ENCODE measurements at places on chromosomes 4 and X. TPM values are rescaled to one million over a fixed set of nuclear protein-coding genes. Genes with fewer than 3 reads are reported as not detected.

DNA sequence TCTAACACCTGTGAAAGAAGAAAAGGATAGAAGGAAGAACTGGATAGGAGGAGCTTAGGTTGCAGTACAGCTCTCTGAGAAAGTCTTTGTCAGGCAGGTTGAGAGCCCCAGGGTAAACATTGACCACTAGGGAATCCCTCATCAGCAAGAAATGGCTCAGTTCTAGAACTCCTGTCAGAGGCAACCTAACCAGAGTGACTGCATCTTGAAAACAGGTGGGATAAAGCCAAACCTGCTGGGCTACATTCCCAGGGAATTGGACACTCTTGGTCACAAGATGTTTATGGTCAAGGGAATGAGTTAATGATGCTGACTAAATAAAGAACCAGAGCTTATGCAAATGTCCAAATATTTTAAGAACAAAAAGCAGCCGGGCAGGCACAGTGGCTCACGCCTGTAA, 108.3 kb upstream of the MED14 start:
- peaks cover 6% of the 10 kb centered on the region for H3K36me3 ChIP-seq
- H3K4me1 ChIP-seq, result no peaks in the 10 kb centered on the region
- H3K27me3 ChIP-seq, result peaks cover 12% of the 10 kb centered on the region
- no peak overlapping the region for H3K4me3 ChIP-seq

GRCh38 chrX:31435592-31435991, 363.8 kb upstream of the FTHL17 start:
- H3K4me1 ChIP-seq, result no peaks in the 10 kb centered on the region
- no peaks in the 10 kb centered on the region for H3K27me3 ChIP-seq
- no peak for DNase-seq
- no peak overlapping the region for H3K27ac ChIP-seq

GRCh38 chr4:64272432-64272831, 136.8 kb downstream of the TECRL start:
- H3K27me3 ChIP-seq, result no peaks in the 10 kb centered on the region
- H3K36me3 ChIP-seq, result no peaks in the 10 kb centered on the region
- no peak overlapping the region for H3K4me3 ChIP-seq
- no peaks in the 10 kb centered on the region for H3K4me1 ChIP-seq

RNF212 gene
- 1.2 TPM for total RNA-seq

MUC7 gene
- total RNA-seq, result not detected

GRCh38 chrX:105098812-105099211, 121.7 kb downstream of the TEX13A start:
- no peak for DNase-seq
- no peak overlapping the region for H3K4me3 ChIP-seq
- H3K27ac ChIP-seq, result no peak overlapping the region
- no peaks in the 10 kb centered on the region for H3K27me3 ChIP-seq
- no peaks in the 10 kb centered on the region for H3K36me3 ChIP-seq

DNA sequence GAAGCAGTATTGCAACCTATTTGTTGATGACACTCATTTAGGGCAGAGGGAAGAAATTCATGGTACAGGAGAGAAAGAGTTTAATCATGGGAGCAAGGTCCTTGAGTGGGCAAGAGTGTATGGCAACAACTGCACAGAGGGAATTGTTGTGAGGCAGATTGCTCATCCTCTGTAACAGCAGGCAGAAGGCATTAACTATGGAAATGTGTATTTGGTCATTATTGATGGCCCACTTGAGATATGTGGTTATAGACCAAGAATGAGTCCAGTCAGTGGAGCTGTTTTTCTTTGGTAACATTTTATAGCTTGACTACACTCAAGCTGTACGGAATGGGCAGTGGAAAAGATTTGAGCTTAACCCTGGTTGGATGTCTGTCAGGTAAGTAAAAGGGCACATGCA, 15.9 kb downstream of the PLRG1 start:
- no peaks in the 10 kb centered on the region for H3K4me1 ChIP-seq
- no peak overlapping the region for H3K27ac ChIP-seq
- DNase-seq, result no peak
- H3K27me3 ChIP-seq, result no peaks in the 10 kb centered on the region
- H3K36me3 ChIP-seq, result peaks cover 19% of the 10 kb centered on the region
- H3K4me3 ChIP-seq, result no peak overlapping the region

- H3K4me1 ChIP-seq, result peaks cover 40% of the 10 kb centered on the region
- H3K36me3 ChIP-seq, result peaks cover 25% of the 10 kb centered on the region
- no peaks in the 10 kb centered on the region for H3K27me3 ChIP-seq
- peak overlapping the region; percentile 93 for H3K4me3 ChIP-seq
- peak overlapping the region; percentile 93 for H3K27ac ChIP-seq
Observed at GRCh38 chrX:48520455-48520854, 1.2 kb upstream of the EBP start.

TMSB15B gene
- 9.3 TPM for total RNA-seq

RBMXL3 gene
- total RNA-seq, result not detected

DNA sequence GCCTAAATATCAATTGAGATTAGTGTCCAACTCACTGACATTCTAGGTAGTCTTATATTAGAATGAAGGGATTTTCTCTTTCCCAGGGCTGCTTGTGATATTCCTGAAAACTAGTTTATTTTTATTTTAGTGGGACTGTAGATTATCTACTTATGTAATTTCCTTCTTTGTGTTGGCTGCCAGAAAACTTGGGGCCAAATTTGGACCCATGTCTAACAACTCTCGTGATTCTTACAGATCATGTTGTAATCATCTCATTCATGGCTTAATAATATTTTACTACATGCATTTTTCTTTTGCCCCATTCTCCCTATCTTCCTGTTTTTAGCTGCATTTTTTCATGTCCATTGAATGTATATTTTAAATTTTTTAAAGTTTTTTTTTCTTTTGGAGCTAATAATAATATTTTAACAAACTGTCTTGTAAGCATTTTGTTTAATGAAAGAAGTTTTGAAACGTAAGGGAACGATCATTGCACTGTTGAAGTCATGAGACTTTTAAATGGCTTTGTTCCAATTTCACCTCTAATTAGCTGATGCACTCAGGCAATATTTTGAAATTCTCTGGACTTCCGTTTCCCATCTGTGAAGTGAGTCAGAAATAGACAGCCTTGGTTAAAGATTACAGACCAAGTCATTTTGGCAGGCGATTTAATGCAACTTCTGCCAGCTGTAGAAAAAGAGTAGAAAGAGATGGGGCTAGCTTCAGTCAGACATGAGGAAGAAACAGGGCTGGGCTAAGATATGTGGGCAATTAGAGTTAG, 14.3 kb upstream of the TDO2 start:
- DNase-seq, result no peak
- H3K4me3 ChIP-seq, result no peak overlapping the region
- no peaks in the 10 kb centered on the region for H3K27me3 ChIP-seq
- H3K4me1 ChIP-seq, result no peaks in the 10 kb centered on the region
- no peaks in the 10 kb centered on the region for H3K36me3 ChIP-seq

TNMD gene
- not detected for total RNA-seq

FAM3A gene
- total RNA-seq, result 21.5 TPM

DNA sequence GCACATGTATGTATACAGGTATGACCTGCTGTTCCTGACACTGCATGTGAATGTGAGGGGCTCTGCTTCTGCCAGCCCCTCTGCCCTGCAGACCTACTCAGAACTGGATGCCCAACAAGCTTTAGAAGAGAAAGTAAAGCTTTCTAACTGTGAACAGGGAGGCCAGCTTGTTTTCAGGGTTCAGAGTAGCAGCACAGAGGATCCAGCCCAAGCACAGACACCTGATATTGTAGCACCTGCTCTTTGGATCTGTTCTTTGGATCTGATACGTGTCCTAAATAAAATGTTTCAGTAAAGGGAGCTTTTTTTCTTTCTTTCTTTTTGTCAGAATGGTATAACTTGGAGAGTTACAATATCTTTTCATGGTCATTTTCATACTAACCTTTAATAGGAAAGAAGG, 19.2 kb downstream of the DCUN1D4 start:
- DNase-seq, result no peak
- H3K4me1 ChIP-seq, result no peaks in the 10 kb centered on the region
- H3K4me3 ChIP-seq, result no peak overlapping the region

DNA sequence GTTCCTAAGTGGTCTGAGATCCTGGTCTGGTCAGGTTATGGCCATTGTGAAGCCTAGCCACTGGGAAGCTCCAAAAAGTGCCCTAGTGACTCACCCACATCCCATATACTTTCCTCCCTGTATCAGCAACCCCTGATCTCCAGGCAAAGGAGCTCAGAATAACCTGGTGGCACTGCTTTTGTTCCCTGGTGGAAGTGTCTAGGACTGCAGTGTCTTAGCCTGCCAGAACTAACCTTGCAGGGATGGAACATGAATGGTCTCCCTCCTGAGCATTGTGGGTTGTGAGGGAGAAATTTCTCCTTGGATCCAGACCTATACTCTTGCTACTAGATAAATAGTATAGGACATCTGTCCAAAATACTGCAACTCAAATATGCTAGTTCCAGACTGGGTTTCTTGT, 27.9 kb upstream of the WDR1 start:
- H3K27me3 ChIP-seq, result no peaks in the 10 kb centered on the region
- no peak overlapping the region for H3K4me3 ChIP-seq
- no peaks in the 10 kb centered on the region for H3K4me1 ChIP-seq
- no peaks in the 10 kb centered on the region for H3K36me3 ChIP-seq

NPY1R gene
- not detected for total RNA-seq

GNRHR gene
- not detected for total RNA-seq

DNA sequence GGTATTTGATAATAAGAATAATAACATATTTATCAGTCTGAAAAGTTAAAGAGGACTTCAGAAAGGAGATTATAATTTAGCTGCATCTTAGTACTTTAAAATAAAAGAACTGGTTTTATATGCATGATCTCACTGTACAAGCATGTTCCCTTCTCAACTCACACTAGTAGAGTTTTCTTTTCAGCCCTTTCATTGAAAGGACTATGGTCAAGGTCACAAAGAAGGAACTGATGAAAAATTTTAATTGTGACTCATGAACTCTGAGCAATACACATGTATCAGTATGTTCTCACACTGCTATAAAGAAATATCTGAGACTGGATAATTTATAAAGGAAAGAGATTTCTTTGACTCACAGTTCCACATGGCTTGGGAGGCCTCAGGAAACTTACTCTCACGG, 73.7 kb upstream of the NDST4 start:
- H3K4me1 ChIP-seq, result no peaks in the 10 kb centered on the region
- no peaks in the 10 kb centered on the region for H3K36me3 ChIP-seq
- DNase-seq, result no peak
- H3K27ac ChIP-seq, result no peak overlapping the region
- no peak overlapping the region for H3K4me3 ChIP-seq

GYPA gene
- total RNA-seq, result not detected

DNA sequence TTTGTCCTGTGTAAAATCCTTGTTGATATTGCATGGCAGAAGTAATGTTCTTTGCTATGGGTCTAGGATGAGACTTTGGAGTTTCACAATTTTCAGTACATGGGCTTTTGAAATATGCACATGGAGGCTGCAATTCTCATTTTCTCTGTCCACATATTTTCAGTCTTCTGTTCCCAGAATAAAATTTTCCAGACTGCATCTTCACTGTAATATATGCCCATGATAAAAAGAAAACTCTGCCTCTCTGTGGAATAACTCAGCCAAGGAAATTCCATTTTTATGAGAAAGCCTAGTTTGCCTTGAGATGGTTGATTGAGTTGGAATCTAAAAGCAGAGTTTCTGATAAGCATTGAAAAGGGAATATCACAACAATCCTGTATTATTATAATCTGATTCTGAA, 601.4 kb upstream of the AADAT start:
- no peaks in the 10 kb centered on the region for H3K4me1 ChIP-seq
- H3K27ac ChIP-seq, result no peak overlapping the region
- no peaks in the 10 kb centered on the region for H3K36me3 ChIP-seq

DNA sequence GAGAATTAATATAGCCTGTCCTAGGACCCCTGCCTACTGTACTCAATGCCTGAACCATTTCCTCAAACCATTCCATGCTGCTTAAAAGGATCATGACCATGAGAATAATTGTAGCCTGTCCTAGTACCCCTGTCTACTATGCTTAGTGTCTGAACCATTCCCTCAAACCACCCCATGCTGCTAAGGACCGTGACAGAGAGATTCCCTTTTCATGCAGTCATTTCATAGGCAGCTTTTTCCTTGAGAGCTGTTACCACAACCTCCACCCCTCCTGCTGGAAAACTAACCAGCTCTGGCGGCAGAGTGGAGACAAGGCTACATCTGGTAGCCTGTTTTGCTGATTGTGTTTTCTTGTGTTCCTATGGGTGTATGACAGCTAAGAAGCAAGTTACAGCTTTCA, 174.9 kb upstream of the SMARCAD1 start:
- H3K27ac ChIP-seq, result no peak overlapping the region
- H3K27me3 ChIP-seq, result no peaks in the 10 kb centered on the region
- no peaks in the 10 kb centered on the region for H3K4me1 ChIP-seq

CD38 gene
- 151 TPM for total RNA-seq

NHSL2 gene
- 0.45 TPM for total RNA-seq

DNA sequence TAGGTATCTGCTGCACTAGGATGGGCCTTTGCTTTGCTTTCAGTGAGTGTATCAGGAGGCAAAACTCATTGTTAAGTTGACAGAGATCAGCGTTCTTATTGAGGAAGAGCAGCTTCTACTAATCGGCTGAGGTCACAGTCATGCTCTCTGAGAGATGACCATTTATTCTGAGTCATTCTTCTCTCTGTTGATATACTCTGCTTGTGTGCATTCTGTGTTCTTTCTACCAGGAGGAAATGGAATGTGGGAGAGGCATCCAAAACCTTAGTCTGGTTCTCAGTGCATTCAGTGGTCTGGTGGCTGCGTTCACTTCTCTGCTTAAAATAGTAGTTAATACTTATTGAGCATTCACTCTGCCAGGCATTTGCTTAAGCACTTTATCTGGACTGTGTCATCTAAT, 66.2 kb downstream of the RRAGB start:
- H3K36me3 ChIP-seq, result no peaks in the 10 kb centered on the region
- DNase-seq, result no peak
- no peak overlapping the region for H3K4me3 ChIP-seq
- no peaks in the 10 kb centered on the region for H3K4me1 ChIP-seq
- H3K27me3 ChIP-seq, result no peaks in the 10 kb centered on the region

DNA sequence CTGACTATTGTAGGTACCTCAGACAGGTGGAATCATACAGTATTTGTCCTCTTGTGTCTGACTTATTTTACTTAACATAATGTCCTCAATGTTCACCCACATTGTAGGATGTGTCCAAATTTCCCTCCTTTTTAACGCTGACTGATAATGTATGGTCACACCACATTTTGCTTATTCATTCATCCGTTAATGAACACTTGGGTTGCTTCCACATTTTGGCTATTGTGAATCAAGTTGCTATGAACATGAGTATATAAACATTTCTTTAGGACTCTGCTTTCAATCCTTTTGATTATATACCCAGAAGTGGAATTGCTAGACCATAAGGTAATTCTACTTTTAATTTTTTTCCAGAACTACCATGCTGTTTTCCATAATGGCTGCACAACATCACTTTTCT, 87.0 kb upstream of the NDP start:
- no peak overlapping the region for H3K27ac ChIP-seq
- no peak for DNase-seq
- no peaks in the 10 kb centered on the region for H3K36me3 ChIP-seq

ANKRD50 gene
- 0.15 TPM for total RNA-seq

GRCh38 chr4:15674046-15674445, 7.6 kb upstream of the FAM200B start:
- no peak for DNase-seq
- no peak overlapping the region for H3K4me3 ChIP-seq
- H3K4me1 ChIP-seq, result peaks cover 21% of the 10 kb centered on the region
- peaks cover 30% of the 10 kb centered on the region for H3K36me3 ChIP-seq

Measured in activated CD8-positive, alpha-beta memory T cell treated with anti-CD3 and anti-CD28 coated beads, Interleukin-2, amount 10 ng/mL, durations not matched to agents 7 days and 5 days (primary cell).